ENCODE measurements at places on chromosomes 1 and 21. TPM values are rescaled to one million over a fixed set of nuclear protein-coding genes. Genes with fewer than 3 reads are reported as not detected.

SMAP2 gene
- 5.7 TPM for total RNA-seq

FYB2 gene
- total RNA-seq: not detected

AGMAT gene
- 0.27 TPM for total RNA-seq

KCND3 gene
- not detected for total RNA-seq

ABCA4 gene
- total RNA-seq: 4.0 TPM

OR2W3 gene
- not detected for total RNA-seq

POGK gene
- total RNA-seq: 21.3 TPM

THEM5 gene
- not detected for total RNA-seq

NPHS2 gene
- not detected for total RNA-seq

PPM1J gene
- 0.85 TPM for total RNA-seq

VANGL2 gene
- total RNA-seq: not detected

SYT6 gene
- not detected for total RNA-seq

FAM43B gene
- not detected for total RNA-seq

CFH gene
- total RNA-seq: 111 TPM

LDLRAD1 gene
- not detected for total RNA-seq

WASF2 gene
- 24.7 TPM for total RNA-seq

AMY2A gene
- not detected for total RNA-seq

AMPD1 gene
- total RNA-seq: not detected

ADORA1 gene
- total RNA-seq: not detected

CDK18 gene
- total RNA-seq: 0.94 TPM

NUP210L gene
- total RNA-seq: 0.09 TPM

FCER1G gene
- total RNA-seq: 0.47 TPM

GNG4 gene
- not detected for total RNA-seq

TEKT2 gene
- total RNA-seq: not detected

LDLRAD2 gene
- under 0.01 TPM for total RNA-seq

GNAT2 gene
- total RNA-seq: not detected

KRTAP7-1 gene
- total RNA-seq: not detected

PRPF38B gene
- 11.4 TPM for total RNA-seq

ANKRD65 gene
- 0.09 TPM for total RNA-seq

MAP1LC3C gene
- total RNA-seq: not detected

CELA2A gene
- 0.19 TPM for total RNA-seq

PRDX1 gene
- total RNA-seq: 706 TPM

HCRTR1 gene
- total RNA-seq: 0.54 TPM

GBP7 gene
- not detected for total RNA-seq

PLPPR4 gene
- total RNA-seq: not detected

SORT1 gene
- total RNA-seq: 21.6 TPM

OR10K1 gene
- not detected for total RNA-seq

RXRG gene
- not detected for total RNA-seq

RAB7B gene
- 0.09 TPM for total RNA-seq

FALEC gene
- 0.63 TPM for total RNA-seq

CELF3 gene
- not detected for total RNA-seq

TMEM54 gene
- 39.2 TPM for total RNA-seq

RPTN gene
- 0.19 TPM for total RNA-seq

CDA gene
- 0.66 TPM for total RNA-seq

OXCT2 gene
- total RNA-seq: 1.7 TPM

TRNP1 gene
- total RNA-seq: 22.8 TPM

PDZK1 gene
- total RNA-seq: 0.19 TPM

SIPA1L2 gene
- 23.9 TPM for total RNA-seq

FAM72B gene
- 1.8 TPM for total RNA-seq

HMCN1 gene
- total RNA-seq: 7.2 TPM

OLIG2 gene
- not detected for total RNA-seq

GPR52 gene
- 0.54 TPM for total RNA-seq

ADAMTS1 gene
- total RNA-seq: 72.0 TPM

AKR7A3 gene
- total RNA-seq: 0.28 TPM
